NCI-H146 (cell line): ENCODE measurements at places on chromosomes 12 and 14.

DNA sequence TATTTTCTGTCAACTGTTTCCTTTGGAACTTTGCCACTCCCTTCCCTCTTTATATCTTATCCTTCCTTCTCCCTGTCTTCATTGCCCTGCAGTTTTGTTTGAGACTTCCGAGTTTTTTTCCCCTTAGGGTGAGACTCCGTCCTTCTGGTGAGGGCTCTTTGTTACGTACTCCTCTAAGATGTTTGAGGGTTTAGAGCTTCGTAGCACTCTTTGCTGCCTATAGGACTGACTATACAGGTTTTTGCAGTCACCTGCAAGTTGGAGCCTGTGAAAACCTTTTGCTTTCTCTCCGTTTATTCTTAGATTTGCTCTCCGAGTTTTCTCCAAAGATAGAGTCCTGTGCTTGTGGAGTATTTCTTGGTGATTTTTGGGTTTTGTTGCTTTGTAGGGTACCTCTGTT lies 41.7 kb upstream of the MYRFL start:
- DNase-seq, result no peak

DNA sequence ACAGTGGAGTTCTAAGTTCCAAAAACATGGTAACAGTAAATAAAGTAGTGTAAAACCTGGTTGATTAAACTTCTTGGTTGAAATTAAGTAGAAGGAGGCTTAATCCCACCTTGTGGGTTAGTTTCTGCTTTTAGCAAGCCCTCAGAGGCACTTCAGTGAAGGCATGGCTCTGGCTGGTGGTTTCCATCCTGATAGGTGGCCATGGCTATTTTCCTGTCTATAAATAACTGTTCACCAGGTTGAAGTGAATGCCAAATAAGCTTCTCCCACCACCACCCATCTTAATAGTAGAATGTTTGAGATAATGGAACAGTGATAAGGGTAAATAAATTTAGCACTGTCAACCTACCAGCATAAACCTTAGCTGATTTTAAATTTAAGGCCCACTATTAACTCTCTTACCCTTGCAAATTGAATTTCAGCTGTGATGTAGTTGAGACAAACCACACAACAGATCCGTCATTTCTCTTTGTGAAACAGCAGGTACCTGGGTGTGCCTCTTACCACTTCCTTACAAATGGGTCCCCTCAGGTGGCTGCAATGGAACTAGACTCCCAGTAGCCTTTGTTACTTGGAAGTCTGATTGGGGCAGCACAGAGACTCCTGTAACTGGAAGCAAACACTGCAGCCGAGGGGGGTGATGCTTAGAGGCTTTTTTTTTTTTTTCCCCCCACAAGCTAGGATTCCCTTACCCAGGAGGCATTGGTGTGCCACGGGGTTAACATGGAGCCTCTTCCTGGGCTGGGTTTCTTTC lies 41.4 kb downstream of the DAAM1 start:
- DNase-seq, result no peak

- peak; percentile 3 for DNase-seq
These were observed 28.8 kb downstream of the YEATS4 start for GRCh38 chr12:69388371-69388770.

DNA sequence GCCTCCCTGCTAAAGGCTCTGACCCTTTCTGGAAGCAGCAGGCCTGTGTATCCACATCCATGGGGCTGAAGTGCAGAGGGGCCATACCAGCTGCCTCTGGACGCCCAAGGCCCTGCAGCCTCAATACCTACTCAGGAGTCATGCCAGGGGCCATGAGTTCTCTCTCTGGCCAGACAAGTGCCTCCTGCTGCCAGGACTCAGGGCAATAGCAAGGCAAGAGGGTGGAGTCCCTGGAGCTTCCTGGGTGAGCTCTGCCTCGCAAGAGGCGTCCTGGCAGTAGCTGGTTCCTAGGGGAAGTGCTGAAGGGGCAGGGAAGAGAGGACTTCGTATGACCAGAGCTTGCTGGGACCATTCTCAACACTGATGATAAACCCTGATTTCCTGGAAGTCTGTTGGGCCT lies 10.9 kb upstream of the ENDOU start:
- DNase-seq, result no peak

DNA sequence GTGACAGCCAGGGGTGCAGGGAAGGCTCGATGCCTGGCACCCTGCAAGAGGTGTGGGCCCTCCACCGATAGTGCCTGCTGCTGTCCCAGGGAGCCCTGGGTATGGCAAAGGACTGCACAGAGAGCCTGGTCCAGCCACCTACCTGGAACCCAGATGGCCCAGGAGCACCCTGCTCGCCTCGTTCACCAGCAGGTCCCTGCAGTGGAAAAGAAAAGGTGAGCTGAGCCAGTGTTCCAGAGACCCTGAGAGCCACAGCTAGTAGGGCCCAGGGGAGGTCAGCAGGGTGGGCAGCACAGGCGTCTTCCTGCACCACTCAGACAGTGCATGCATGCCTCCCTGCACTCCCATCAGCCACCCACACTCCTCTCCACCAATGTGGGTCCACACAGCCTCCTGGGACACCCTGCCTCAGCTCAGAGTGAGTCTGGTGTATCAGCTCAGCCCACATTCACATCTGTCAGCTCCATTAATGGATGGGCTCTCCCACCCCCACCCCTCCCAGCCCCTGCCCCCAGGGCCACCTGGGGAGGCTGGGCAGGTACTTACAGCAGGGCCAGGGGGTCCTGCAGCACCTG lies 20.2 kb downstream of the TMEM106C start:
- no peak for DNase-seq

GRCh38 chr12:132014915-132015280 lies 65.2 kb downstream of the EP400 start:
- no peak for DNase-seq

GRCh38 chr12:29762637-29763300 lies 21.0 kb downstream of the TMTC1 start:
- no peak for DNase-seq

DNA sequence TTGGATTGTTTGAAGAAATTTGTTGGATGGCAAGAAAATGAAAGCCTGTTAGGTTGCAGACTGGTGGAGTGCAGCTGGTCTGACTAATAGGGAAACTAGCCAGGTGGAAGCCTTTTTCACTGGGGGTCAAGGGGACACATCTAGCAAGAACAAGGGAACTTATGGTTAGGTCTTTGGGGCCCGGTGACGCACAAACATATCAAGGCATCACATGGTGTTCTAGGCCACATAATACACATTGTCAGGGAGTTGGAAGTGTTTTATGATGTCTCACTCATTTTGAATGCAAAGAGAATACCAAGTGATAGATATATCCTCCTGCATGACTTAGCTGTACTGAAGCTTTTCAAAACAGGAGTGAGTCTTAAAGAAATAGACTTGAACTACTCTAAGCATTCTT lies 351.2 kb downstream of the KCNH5 start:
- no peak for DNase-seq

DNA sequence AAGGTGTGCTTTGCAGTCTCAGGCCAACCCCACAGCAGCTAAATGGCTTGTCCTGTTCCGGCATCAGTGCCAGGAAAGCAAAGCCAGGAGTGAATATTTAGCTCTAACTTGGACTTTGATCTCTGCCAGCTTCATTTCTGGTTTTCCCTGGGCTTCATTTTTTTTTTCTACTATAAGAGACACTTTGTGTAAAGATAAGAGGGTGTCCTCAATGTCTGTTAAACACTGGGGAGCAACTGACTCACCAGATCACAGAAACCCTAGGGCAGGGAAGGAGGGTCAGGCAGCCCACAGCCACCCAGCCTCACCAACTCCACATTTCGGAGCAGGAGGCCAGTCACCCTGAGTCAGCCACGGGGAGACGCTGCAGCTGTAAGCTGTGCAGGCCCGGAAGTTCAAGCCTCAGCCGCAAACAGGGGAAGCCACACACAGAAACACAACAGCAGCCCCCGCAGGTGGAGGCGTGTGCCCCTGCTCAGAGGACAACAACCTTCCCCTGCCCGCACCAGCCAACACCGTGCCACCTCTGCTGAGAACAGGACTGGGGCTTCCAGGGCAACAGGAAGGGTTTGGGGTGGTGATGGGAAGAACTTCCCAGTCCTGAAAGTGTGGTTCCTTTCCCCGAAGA lies 6.3 kb downstream of the TNFRSF1A start:
- no peak for DNase-seq
